NCI-H748 treated with DMSO at 0.1 percent for 48 hours (cell line): ENCODE measurements at places on chromosomes 6 and 20.

- no peak for DNase-seq
These were observed 68.4 kb downstream of the RREB1 start for GRCh38 chr6:7176208-7176607.

GRCh38 chr6:20876036-20876435 is 341.8 kb downstream of the CDKAL1 start:
- DNase-seq, result no peak

- DNase-seq, result no peak
These were observed 17.0 kb downstream of the PHF20 start for GRCh38 chr20:35788796-35789195.

- no peak for DNase-seq
These were observed 29.1 kb downstream of the QRSL1 start for GRCh38 chr6:106658469-106658868.

DNA sequence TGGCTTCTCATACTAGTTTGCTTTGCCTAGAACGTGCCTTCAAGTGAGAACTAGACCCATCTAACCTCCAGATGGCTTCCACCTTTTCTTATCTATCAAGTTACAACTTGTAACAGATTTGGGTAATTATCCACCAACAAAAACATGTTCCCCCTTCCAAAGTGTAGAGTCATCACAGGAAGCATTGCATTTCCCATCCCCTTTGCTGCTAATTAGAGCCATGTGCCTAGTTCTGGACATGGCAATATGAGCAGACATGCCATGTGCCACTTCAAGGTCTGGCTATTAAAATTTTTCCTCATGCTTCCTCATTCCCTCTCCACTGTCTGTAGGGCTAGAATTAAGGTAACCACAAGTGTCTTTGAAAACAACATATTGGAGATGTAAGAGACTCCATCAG is 814.4 kb downstream of the TENT5A start:
- DNase-seq, result no peak

GRCh38 chr20:34022151-34022838 is 28.6 kb downstream of the RALY start:
- DNase-seq, result no peak

DNA sequence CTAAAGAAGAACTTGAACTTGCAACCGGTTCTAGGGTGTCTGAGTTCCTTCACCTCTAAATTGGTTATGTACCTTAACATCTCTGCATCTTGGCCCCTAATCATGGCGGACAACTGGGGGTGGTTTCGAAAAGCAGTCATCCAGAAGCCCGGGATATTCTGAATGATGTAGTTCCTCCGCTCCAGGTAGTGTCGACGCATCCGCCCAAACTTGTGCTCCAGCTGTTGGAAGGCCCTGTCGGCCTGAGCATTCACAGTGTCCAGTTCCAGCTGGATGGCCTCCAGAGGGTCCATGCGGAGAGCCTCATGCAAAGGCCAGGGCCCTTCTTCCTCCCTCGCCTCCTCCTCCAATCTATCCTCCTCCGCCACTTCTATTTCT is 887 bp downstream of the TSPYL1 start:
- no peak for DNase-seq

GRCh38 chr6:50653253-50653652 is 60.1 kb upstream of the TFAP2D start:
- no peak for DNase-seq

DNA sequence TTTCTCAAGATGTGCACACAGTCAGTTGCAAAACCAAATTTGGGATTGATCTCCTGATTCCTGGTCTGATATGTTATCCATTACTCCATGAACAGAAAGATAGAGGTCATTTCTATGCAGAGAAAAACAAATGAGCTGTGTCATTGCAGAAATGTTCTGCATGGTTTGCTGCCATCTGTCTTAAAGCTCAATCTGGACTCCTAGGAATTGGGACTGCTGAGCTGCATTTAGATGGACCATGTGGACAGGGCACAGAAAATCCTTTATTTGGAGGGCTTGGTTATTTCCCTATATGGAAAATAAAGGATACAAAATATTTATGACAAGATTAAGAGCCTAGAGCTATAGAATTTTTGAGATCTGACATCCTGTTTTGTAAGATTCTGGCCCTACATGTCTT is 91.3 kb downstream of the ADGRB3 start:
- DNase-seq, result no peak

- DNase-seq, result peak; percentile 90
These were observed 27.1 kb upstream of the ZNF318 start for GRCh38 chr6:43396408-43397149.

- DNase-seq, result no peak
These were observed 208.8 kb downstream of the TSHZ2 start for GRCh38 chr20:53180928-53181362.

- no peak for DNase-seq
These were observed 875 bp upstream of the ZBTB9 start for GRCh38 chr6:33453393-33454008.

DNA sequence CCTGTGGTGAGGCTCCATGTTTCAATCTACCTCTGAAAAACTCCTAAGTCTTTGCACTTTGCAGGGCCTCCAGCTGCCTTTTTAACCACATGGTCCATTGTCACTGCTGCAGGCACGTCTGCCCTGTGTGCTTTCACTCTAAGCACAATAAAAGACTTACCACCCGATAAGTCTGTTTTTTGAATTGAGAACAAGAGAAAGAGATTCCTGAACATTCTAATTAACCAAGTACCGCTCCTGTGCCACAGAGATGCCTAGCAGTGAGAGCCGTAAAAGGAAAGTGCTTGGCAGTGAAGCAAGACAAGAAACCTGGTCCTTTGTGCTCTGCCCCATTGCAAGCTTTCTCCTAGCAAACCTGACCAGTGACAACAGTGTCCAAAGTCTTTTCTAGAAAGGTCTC is 487.6 kb upstream of the FLRT3 start:
- DNase-seq, result no peak

DNA sequence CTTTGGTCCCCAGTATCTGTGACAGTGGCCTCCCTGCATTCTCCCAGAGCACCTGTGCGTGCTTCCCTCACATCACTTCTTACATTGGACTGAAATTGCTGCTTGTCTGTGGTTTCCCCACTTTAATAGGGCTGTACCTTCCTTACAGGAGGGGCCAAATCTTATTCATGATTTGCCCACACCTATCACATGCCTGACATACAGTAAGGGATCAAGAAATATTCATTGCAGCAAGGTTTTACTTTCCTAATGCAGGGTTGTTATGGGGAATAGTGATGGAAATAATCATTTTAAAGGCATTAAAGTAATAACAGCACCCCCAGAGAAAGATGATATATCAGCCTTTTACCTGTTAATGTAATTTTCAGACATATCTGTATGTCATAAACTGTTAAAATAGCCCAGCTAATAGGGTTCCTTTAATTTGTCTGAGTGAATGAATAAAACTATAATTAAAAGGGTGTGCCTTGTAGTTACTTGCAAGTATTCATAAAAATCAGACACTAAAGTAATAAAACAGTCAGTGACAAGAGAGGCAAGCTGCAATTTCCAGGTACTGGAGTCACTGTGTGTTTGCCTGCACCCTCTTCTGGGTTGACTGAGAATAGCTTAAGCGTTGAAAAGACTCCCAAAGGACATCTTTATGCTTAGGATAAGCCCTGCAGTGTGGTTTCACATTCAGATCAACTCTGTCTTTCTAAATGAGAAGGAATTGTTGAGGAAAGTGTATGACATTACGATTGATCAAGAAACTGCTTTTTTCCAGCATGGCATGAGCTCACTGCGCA is 182.7 kb downstream of the PHACTR1 start:
- no peak for DNase-seq

GRCh38 chr6:25014791-25015560 is 79.2 kb upstream of the RIPOR2 start:
- DNase-seq, result peak; percentile 40

GRCh38 chr20:44520881-44521280 is 989 bp downstream of the SERINC3 start:
- no peak for DNase-seq

GRCh38 chr20:1588533-1589460 is 31.0 kb downstream of the SIRPB1 start:
- DNase-seq, result no peak

DNA sequence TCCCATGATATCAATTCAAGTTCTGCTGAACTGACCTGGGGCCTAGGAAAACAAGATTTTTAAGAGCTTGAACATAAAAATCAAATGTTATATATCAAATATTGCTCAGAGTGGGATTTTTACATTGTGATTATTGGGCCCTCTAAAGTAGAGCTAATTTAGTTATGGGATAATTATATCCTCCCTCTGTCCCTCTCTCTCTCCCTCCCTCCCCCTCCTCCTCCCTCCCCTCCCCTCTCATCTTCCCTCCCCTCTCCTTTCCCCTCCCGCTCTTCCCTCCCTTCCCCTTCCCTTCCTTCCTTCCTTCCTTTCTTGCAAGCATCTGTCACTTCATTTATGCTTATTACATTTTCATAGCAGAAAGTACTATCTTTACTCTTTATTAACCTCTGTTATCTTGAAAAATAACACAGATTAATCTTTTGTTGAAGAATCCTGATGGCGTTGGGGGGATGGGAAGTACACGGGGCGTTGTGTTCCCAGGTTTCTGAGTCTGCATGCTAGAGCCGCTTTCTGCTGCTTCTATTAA is 32.8 kb downstream of the KIF25 start:
- no peak for DNase-seq

- DNase-seq, result no peak
These were observed 101.4 kb downstream of the PRDM1 start for GRCh38 chr6:106187424-106187982.

DNA sequence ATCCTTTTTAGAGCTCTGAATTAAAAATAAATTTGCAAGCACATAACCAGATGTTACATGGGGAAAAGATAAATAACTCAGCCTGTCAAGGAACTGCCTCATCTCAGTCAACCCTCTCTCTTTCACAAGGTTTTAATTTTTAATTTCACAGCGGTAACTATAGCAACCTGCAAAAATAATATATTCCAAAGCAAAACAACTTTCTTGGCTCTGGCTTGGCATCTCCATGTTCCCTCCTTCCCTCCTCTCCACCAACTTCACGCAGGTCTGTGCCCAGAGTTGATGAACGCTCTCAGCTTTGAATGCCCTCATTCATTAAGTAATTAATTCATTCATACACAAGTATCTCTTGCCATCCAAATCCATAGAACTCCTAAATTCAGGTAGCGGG is 32.5 kb upstream of the SIRPA start:
- DNase-seq, result no peak

DNA sequence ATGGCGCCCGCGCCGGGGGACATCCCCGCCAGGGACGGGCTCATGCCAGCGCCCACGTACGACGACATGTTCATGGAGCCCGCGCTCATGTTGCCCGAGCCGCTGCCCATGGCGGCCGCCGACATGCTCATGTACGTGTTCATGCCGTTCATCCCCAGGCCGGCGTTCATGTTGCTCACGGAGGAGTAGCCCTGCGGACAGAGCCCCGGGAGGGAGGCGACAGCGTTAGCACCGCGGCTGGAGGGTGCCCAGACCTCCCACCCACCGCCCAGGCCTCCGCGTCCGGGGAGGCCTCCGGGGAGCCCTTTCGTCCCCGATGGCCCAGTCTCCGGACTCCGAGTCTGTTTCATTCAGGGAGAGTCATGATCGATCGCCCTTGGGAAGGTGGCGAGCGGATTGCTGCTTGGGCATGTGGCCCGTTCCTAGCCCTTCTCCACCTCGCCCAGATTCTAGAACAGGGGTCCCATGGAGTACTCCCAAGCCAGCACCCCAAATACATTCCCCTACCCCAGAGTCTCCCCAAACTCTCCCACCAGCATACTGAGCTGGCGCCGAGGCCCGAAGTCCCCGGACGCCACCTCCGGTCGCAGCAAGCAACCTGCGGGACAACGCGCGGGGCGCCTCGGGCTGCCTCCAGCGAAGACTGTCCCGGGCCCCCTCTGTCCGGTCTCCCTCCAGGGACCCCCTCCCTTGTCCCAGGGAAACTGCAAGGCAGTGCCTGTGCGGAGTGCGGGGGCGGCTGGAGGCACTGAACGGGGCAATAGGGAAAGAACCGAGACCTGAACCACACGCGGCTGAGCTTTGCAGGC is 1.2 kb downstream of the FOXA2 start:
- no peak for DNase-seq

- no peak for DNase-seq
These were observed 6.5 kb upstream of the NCOA6 start for GRCh38 chr20:34831936-34832335.

DNA sequence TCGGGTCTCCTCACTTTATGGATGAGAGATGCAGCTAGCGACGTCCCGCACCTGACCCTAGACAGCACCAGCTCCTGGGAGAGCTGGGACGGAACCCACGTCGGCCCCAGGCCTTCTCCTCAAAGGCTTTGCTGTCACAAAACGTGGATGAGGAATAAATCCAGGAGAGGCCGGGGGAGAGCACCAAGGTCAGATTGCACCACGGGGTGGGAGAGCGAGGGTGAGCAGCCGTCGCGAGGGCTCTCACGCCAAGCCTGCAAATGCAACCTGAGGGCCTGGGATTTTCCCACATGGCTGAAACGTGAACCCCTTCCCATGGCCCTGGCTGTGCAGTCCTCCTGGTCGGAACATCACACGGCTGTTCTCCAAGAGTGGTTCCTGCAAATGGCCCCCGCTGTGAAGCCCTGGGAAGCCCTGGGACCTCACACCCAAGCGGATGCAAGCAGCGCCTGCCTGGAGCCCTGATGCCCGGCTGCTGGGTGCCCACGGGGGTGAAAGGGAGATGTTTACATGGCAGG is 45.3 kb downstream of the DLL1 start:
- DNase-seq, result no peak

DNA sequence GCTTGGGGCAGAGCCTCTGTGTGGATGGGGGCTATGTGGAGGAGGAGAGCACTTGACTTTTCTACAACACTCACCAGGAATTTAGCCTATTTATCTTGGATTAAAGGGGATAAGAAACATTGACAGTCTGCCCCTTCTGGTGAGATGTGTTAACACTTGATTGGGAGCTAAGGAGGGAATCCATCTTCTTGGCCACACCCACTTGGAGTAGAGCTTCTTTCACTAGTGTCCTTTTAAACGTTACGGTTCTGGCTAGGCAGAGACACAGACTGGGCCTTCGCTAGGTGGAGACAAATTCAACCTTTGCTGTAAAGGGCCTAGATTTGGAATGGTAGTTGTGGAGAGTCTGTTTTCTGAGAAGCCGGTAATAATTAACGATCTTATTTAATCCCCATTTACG is 15.5 kb upstream of the TPBG start:
- no peak for DNase-seq

- no peak for DNase-seq
These were observed 167.8 kb upstream of the HDAC2 start for GRCh38 chr6:114138577-114139248.

DNA sequence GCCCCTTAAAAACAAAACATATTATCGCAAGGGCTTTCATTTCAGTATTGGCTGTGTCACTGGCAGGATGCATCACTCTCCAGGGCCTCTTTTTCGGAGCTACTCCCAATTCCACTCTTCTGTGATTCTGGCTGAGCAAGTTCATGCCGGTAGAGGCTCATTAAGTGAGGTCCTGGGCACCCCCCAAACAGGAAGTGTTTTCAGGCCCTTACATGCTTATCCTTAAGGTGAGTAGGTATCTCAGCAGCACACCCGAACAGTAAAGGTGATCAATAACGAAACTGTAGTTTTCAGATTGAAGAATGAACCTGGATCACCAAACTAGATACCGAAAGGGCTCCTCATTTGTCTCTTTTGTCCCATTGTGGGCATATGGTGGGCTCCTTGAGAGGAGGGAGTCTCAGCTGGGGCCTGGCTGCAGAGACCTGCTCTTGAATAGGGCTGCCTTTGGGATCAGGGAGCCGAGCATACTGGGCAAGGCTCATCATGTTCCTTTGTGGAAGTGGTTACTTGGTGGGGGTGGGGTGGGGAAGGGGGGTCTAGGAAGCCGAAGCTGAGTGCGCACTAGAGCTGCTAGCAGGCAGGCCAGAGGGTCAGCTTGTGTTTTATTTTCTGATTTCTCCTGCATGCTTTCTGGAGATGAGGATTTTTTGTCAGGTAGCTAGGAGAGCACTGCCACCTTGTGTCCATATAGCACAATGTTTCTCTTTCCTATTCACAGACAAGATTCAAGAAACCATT is 65.2 kb downstream of the CDS2 start:
- DNase-seq, result peak; percentile 77
